Lung microvascular endothelial cell (primary cell): ENCODE measurements at places on chromosomes 7 and 10. TPM values are rescaled to one million over a fixed set of nuclear protein-coding genes. Genes with fewer than 3 reads are reported as not detected.

DNA sequence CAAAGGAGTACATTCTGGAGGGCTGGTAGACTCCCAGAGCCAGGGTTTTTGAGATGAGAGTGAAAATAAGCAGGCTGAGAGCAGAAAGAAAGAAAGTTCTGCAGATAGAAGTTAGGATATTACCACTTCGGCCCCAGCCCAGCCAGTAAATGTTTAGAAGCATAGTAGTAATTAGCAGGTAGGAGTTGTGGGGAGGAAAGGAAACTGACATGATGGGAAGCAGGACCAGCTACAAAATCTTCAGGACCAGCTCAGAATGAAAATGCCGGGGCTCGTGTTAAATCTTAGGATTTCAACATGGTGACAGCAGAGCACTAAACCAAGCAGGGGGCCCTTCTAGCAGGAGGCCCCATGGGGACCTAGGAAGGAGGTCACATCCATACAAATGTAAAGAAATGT lies 28.7 kb downstream of the PRSS2 start:
- DNase-seq = no peak

DNA sequence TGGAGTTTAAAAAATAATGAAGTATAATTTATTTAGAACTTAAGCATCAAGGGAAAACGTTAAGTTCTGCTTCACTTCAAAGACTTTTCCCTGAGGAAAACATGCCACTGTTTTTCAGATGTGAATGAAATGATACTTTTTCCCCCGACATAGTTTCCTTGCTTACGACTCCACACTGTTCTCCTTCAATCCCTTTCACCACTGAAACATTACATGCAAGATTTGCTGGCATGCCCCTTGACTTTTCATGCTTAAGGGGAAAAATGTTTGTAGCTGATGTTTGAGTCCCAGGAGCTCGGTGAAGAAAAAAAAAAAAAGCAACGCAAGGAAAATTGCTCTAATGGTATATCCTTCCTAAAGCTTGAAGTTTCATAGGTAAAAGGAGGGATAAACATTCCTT lies 10.0 kb downstream of the GLI3 start:
- no peak for DNase-seq

ZNF488 gene
- under 0.01 TPM in 2 replicates for total RNA-seq

MSMB gene
- total RNA-seq = not detected in 2 replicates
